ENCODE measurements at places on chromosomes 4 and X.

GRCh38 chr4:60522265-60522664 is 677.9 kb upstream of the ADGRL3 start:
- no peak for DNase-seq

DNA sequence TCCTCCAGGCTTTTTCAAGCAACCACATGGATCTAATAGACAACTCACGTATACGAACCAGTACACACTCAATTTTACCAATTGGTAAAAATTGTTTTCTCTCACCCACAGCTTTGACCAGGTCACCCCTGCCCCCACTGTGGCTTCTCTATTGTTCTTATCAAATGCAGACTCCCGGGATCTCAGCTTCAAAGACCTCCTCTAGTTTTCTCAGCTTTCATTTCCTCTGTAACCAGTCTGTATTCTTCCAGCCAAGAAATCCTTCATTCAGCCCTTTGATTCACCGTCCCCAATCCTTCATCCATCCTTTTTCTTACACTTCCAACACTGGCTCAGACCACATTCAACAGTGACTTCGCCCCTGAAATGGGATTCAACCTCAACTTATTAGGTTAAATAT is 120.7 kb downstream of the CORIN start:
- no peak for DNase-seq

- DNase-seq: no peak
Measured at GRCh38 chr4:53582194-53582593, 9.1 kb downstream of the LNX1 start.

- DNase-seq: no peak
Measured at GRCh38 chrX:134526399-134526798, 66.4 kb downstream of the HPRT1 start.

- DNase-seq: no peak
Measured at GRCh38 chr4:84678976-84679744, 96.2 kb downstream of the CDS1 start.

GRCh38 chrX:70907900-70908299 is 611 bp downstream of the TEX11 start:
- DNase-seq: no peak

DNA sequence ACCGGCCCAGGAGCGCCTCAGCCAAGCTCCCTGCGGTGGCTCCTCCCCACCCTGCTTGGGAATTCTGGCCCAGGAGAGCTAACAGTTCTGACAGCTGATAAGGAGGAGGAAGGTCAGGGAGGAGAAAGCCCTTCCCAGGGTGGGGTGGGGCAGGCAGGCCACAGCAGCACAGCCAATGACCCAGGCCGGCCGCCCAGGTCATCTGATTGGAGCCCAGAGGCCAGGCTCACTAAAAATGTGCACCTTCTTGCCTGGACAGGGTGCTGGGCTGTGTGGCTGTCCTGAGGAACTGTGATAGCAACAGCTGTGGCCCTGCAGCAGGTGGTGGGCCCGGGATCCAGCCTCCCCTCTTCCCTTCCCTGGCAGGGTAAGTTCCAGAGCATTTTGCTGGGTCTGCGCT is 17.2 kb upstream of the SH3TC1 start:
- DNase-seq: no peak

DNA sequence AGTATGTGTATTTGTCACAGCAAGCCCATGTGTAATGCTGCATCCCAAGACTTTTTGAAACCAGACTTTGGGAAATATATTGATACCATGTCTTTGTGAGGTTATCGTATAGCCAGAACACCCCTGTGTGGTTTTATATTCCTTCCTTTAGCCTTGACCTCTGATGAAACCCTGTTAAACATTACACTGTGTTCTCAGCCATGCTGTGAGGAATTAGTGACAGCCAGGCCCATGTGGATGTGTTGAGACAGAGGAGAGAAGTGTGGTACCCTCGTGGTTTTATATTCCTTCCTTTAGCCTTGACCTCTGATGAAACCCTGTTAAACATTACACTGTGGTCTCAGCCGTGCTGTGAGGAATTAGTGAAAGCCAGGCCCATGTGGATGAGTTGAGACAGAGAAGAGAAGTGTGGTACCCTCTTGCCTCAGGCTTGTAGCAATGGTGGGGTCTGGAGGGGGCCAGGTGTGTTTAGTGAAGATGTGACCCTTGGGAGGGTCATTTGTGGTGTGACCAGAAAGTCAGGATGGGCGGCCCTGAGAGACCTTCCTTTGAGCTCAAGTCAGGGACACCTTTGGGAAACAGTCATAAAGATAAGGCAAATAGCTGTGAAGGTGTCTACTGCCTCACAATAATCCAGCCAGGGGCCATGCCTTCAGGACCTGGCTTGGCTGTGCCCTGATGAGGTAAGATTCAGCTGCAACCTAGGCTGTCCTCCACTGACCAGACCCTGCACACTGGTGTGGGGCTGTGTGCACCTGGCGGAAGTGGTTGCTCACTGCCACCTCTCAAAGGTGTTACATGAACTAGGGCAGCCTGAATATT is 110.0 kb downstream of the IRF2 start:
- DNase-seq: no peak

DNA sequence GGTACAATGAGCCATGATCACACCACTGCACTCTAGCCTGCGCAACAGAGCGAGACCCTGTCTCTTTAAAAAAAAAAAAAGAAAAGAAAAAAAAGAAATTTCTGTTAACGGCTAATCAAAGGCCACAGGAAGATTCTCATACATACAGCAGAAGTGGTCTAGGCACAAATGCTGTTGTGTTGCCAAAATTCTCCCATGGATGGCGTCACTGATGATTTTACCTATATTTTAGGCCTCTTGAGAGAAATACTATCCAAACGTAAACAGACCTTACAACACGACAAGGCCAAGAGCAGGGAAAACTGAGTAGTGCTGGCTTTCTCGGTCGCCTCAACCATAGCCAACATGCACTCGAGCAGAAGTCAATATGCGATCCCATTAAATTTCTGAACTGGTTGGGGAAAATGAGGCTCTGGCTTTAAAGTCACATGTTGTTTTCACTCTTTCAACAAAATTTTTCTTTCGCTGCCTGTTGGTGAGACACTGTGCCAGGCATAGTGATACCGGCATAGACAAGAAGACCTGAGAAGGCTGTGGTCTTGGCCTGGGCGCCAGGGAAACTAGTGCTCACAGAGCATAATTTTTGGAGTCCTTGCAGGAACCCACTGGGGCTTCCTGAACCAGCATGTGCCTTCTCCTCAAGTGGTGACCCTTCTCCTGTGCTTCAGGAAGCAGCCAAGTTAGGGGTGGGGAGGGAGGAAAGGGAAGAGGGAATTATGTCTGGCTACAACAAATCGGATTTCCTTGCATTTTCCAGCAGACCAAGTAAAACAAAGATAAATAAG is 20.6 kb downstream of the SH3KBP1 start:
- no peak for DNase-seq

DNA sequence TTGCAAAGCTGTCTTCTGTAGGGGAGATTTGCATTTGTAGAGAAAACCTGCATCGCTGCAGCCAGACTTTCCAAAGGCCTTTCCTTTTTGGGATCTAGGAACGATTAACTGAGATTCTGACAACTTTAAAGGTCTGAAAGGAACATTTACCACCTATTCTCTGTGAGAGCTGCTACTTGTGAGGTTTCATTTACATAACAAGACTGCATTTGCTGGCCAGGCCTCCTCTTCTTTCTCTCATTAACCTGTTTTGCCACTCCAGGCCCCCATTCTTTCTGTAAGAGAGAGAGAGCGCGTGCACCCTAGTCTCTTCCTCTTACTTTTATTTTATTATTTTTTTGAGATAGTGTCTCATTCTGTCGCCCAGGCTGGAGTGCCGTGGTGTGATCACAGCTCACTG is 31.6 kb downstream of the TMEM31 start:
- DNase-seq: no peak

DNA sequence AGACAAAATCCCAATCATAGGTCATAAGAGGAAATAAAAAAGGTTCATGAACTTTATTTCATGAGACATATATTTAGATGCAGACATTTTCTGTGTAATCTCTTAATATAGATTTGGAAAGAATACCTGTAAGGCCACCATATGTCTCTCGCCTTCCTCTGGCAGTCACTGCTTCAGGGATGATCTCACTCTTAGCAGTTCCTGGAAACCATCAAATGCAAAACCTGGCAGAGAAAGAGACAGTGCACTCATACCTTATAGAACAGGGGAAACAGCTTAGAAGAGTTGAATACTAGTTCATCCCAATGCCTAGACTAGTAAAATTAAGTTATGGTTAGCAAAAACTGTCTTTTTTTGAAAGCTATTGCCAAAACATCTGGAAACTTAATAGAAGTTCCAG is 243.3 kb downstream of the GASK1B start:
- no peak for DNase-seq

- no peak for DNase-seq
Measured at GRCh38 chrX:338836-339400, 20.3 kb upstream of the GTPBP6 start.

- no peak for DNase-seq
Measured at GRCh38 chr4:152536545-152537182, 772 bp upstream of the FBXW7 start.

GRCh38 chrX:28324321-28324721 is 262.9 kb upstream of the IL1RAPL1 start:
- no peak for DNase-seq

DNA sequence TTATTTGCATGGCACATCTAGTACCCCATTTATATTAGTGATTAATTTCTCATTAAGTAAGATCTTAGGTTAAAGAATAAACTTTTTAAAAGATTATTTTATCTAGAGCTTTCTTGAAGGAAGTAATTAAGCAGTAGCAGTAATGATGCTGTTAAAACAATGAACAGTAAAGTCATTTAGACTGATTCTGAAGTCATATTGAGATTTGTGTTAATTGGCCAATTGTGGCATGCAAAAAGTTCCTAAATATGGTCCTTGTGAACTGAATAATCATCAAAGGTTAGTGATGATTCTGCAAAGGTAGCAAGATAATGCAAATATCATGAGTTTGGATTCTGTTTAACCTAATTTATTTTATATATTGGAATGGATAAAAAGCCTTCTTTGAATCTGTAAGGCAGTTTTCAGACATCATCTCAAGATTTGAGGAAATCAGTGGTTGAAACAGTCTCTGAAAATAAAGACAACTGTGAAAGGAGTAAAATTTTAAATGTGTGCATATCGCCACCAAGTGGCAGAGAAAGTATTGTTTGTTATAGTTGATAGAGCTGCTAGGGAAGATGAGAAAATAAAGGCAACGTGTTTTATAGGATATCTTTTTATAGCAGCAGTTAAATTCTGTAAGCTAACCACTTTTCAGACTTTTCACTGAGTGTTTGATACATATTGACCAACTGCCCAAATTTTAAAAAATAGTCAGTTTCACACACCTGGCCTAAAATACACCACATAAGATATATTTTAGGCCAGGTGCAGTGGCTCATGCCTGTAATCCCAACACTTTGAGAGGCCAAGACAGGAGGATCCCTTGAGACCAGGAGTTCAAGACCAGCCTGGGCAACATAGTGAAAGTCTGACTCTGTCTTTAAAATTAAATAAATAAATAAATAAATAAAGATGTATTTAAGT is 79.6 kb downstream of the CCKAR start:
- no peak for DNase-seq

DNA sequence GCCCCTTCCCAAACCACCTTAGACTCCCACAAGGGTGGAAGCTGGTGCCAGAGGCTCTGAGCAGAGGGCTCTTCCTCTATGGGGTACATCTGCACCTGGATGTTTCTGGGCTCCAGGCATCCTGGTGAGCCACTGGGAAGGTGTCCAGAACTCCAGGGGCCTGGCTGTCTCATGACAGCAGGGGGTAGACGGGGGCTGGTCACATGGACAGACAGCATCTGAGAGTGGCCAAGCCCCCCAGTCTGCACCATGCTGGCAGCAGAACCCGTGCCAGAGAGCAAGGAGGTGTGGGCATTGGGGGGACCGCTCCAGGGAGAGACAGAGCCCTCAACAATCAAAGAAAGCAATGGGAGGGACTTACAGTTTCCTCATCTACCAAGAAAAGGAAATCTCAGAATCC is 39.5 kb downstream of the ZFYVE28 start:
- no peak for DNase-seq

DNA sequence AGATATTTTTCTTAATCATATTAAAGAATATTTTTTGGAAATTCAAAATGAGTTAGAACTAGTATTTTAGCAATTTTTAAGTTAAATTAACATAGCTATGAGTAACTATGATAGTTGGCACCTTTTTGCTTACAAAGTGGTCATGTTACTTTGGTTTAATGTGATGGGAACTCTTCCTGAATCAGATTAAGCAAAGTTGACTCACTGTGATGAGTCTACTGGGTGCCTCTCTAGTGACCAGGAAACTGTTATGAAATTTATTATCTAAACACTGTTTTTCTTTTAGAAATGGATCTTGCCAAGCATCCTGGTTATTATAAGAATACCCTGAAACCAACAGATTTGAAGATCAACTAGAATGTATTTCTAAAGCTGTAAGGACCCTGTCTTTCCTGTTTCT is 985.8 kb downstream of the TRAM1L1 start:
- no peak for DNase-seq

DNA sequence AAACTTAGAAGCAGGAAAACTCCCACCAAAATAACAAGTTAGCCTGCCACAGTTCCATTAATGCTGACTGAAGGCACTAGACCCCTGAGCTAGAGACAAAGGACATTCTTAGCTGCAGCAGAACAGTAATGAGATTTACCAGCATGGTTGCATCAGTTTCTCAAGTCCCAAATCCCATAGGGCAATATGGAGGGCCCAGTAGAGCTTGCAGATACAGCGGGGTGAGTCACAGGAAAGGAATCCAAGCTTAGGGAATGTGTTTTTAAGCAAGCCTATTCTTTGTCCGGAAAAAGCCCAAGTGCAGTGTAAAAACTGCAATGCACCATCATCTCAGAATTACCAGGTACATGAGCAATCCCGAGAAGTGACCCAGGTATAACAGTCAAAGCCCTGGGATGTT is 51.3 kb upstream of the EXOC1L start:
- DNase-seq: no peak

DNA sequence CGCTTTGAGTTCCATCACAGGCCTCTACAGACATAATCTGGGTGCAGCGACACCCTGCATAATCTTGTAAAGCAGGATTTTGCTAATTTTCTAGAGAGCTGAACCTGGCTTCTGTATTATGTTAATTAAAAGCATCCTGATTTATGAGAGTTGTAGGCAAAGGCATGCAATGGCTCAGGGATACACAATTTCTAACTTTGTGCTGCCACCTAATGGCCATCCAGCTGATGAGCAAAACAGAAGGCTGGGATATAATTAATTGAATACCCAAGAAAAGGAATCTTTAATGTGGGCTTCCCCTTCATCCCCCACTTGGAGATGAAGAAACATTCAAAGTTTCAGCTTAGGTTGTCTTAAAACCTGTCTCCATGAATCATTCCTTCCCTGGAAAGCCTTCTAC is 78.1 kb downstream of the BMP15 start:
- DNase-seq: no peak

Measured in stimulated activated CD8-positive, alpha-beta memory T cell treated with anti-CD3 and anti-CD28 coated beads, Interleukin-12 subunit alpha, Interleukin-12 subunit beta, amount 100 ng/mL, for 4 hours (primary cell).